Foreskin keratinocyte (primary cell): ENCODE measurements at places on chromosomes 13 and 19. TPM values are rescaled to one million over a fixed set of nuclear protein-coding genes. Genes with fewer than 3 reads are reported as not detected.

ERICH4 gene
- not detected in 2 replicates for total RNA-seq

ICAM5 gene
- 2.5 and 3.8 TPM in 2 replicates for total RNA-seq

ATP4A gene
- not detected in 2 replicates for total RNA-seq

OVOL3 gene
- not detected in 2 replicates for total RNA-seq

TINCR gene
- total RNA-seq, result 0.46 and 1.1 TPM in 2 replicates

CLDN10 gene
- total RNA-seq, result not detected in 2 replicates

MUC16 gene
- total RNA-seq, result not detected in 2 replicates

EXOC3L2 gene
- total RNA-seq, result 0.27 and 0.60 TPM in 2 replicates

RINL gene
- total RNA-seq, result 8.3 and 8.7 TPM in 2 replicates

- DNase-seq, result no peak
Measured at GRCh38 chr19:6065685-6066374, 44.5 kb downstream of the RFX2 start.

- no peak for DNase-seq
Measured at GRCh38 chr19:1734321-1734966, 18.9 kb upstream of the ONECUT3 start.

- no peak for DNase-seq
Measured at GRCh38 chr19:10747271-10747670, 29.4 kb downstream of the DNM2 start.

- DNase-seq, result no peak
Measured at GRCh38 chr13:78620936-78621470, 17.7 kb upstream of the POU4F1 start.

GRCh38 chr13:99208185-99208584 is 7.5 kb downstream of the UBAC2 start:
- DNase-seq, result no peak

DNA sequence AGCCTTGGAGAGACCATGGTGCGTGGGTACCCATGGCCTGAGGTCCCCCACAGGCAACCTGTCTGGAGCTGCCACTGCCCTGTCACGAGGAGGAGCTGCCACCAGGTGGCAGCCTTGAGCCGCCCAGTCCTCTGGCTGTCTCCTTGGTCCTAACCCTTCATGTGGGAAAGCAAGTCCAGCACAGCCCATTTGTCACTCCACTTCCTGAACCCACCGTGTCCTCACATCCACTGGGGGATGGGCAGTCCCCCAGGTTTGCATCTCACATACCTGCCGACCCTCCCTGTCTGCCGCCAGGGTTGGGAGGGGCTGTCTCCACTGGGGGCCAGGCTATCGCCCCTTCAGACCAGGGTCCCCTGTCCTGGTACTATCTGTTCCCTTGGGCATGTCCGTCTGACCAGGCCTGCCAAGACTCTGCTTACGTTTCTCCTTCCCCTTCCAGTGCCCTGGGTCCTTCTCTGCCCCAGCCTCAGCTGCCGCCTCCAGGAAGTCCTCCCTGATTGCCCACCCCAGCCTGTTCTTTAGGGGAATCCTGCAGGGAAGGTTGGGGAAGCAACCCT is 4.5 kb downstream of the FAM174C start:
- no peak for DNase-seq

DNA sequence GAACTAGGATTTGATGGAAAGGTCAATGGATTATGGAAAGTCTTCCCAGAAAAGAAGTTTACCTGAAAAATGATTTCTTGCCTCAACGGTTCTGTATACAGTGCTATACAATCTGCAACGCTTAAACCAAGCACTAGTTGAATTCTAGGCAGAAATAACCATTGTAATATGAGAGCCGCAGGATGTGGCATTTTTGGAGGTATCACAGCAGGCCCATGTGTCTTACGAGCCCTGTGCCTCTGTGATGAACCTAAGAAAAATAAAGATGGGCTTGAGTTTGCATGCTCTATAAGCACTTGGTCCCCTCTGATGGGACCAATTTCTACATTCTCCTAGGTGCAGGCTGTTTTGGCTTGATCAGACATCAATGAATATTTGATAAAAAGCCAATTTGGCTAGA is 78.7 kb upstream of the RFC3 start:
- DNase-seq, result no peak

DNA sequence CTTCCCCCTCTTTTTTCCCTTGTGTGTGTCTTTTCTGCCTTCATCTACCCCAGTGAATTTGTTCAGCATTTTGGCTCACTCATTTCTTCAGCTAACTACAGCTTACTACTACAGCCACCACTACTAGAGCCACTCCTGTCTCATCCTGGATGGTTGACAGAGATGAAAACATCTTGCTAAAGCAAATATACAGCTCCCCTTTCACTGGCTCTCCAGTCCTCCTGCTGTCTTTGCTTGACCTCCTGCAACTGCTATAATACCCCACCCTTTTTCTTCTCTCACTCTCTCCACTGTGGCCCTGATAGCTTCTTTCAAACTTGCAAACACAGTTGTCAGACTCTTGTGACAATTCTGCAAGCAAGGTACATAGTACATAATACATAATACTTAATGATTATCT is 523.6 kb downstream of the DCT start:
- no peak for DNase-seq

DNA sequence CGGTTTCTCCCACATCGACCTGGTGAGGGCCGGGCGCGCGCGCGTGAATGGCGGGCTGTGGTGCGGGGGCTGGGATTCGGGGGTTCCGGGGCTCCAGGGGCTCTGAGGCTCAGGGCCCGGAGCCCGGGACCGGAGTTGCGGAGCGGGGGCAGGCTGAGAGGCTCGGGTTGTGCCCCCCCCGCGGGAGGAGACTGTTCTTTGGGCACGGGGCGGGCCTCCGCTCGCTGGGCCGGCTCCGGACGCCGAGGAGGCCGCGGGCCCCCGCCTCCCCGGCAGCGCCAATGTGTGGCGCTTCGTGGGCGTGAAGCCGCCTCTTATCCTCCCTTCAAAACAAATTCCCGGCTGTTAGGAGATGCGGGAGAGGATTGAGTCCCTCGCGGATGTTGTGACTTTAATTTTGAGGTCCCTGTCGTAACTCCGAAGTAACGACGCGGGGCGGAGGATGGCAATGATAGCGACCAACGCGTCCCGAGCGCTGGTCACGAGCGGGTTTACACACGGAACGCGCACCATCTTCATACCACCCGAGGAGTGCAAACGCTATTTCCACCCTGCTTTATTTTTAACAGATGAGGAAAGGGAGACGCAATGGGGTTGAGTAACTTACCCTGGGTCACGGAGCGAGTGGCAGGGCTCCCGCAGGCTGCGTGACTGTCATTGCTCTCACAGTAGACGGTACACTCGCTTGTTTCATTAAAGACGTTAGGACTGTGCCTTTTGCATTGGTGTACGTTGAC is 536 bp downstream of the UBA2 start:
- peak; percentile 13 for DNase-seq

- no peak for DNase-seq
Measured at GRCh38 chr13:111791131-111791530, 275.8 kb upstream of the SOX1 start.

DNA sequence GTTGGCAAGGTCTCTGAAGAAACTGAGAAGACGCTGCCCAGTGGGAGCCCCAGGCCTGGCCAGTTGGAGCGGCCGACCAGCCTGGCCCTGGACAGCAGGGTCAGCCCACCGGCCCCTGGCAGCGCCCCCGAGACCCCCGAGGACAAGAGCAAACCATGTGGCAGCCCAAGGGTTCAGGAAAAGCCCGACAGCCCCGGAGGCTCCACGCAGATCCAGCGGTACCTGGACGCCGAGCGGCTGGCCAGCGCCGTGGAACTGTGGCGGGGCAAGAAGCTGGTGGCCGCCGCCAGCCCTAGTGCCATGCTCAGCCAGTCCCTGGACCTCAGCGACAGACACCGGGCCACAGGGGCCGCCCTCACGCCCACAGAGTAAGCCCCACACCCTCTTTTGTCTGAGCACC is 20.1 kb upstream of the USE1 start:
- DNase-seq, result no peak

- no peak for DNase-seq
Measured at GRCh38 chr13:104757712-104758111, 1691.5 kb upstream of the SLC10A2 start.

DNA sequence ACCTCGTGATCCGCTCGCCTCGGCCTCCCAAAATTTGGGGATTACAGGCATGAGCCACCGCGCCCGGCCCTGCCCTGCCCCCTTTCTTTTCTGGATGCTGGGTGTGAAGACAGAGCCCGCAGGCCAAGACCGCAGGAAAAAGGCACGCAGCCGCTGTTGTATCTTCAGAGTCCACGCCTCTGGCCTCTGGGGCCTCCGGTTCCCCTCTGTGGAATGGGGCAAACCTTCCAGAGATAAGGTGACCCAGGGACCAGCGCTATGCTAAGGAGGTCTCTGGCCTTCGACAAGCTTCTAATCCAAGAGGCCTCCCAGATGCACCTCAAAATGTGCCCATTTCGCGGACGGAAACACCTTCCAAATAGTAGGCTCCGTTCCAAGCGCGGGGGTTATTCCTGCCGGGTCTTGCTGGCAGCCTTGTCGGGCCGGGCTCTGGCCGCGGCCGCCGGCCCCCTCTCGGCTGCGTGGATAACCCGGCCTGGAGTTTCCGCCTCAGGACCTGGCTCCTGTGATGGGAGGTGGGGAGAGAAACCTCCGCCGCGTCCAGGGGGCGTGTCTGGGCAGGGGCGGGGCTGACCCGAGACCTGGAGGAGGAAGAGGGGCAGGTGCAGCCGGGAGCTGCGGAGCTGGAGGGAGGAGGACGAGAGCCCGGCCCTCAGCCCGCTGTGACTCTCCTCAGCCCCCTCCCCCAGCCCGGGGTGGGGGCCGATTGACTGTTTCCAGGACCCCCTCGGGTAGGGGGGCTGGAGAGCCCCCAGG is 13.1 kb downstream of the TJP3 start:
- DNase-seq, result peak; percentile 71

DNA sequence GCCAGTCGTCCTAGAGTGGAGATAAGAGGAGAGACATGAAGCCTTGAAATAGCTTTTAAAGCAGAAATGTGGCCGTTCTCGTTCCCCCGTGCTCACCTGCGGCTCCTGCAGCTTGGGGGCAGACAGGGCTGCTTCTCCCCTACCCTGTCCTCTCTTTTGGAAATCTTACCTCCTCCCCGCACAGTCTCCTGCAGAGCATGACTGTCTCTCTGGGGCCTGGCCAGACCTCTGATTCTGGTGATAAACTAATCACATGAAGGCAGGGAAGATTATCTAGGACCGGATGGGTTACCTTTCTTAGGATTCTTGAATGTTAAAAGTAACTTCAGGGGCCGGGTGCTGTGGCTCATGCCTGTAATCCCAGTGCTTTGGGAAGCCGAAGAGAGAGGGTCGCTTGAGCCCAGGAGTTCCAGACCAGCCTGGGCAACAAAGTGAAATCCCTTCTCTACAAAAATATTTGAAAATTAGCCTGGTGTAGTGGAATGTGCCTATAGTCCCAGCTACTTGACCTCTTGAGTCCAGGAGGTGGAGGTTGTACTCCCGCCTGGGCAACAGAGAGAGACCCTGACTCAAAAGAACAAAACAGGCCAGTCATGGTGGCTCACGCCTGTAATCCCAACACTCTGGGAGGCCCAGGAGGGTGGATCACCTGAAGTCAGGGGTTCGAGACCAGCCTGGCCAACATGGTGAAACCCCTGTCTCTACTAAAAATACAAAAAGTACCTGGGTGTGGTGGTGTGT is 8.1 kb downstream of the CEBPA start:
- DNase-seq, result no peak

GRCh38 chr19:31500946-31501345 is 151.7 kb upstream of the TSHZ3 start:
- DNase-seq, result no peak

DNA sequence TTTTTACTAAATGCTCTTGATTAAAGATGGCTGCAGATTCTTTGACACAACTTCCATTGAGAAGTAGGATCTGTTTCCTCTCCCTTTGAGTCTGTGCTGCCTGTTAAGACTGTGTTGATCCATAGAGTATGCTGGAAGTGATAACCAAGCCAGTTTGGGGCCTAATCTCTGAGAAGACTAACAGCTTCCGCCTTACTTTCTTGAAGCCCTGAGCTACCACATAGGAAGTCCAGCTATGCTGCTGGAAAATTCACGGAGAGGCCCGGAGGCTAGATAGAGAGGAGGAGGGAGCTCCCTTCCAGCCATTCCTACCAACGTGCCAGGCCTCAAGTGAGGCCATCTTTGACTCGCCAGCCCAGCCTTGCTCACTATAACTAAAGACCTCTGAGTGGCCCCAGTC is 12.5 kb downstream of the RAP2A start:
- no peak for DNase-seq
